ENCODE measurements at places on chromosomes 5 and 9. TPM values are rescaled to one million over a fixed set of nuclear protein-coding genes. Genes with fewer than 3 reads are reported as not detected.

DNA sequence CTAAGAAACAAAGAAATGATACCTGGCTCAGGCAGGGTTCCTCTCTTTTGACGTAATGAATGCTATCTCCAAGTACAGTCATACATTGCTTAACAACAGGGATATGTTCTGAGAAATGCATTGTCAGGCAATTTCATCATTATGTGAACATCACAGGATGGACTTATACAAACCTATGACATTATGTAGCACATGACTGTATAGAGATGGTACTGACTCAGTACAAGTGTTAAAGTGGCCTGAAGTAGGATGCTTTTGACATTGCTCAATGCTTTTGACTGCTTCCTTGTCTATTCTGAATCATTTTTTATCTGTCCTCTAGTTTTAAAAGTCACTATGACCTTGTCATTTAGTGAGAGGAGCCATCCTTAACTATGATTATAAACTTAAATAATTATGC lies 147.6 kb downstream of the NR2F1-AS1 start:
- peak; percentile 96 for DNase-seq
- H3K4me1 ChIP-seq, result no peaks in the 10 kb centered on the region
- peaks cover 5% of the 10 kb centered on the region for H3K36me3 ChIP-seq
- no peaks in the 10 kb centered on the region for H3K27me3 ChIP-seq

Gene IFNA13
- not detected for total RNA-seq

DNA sequence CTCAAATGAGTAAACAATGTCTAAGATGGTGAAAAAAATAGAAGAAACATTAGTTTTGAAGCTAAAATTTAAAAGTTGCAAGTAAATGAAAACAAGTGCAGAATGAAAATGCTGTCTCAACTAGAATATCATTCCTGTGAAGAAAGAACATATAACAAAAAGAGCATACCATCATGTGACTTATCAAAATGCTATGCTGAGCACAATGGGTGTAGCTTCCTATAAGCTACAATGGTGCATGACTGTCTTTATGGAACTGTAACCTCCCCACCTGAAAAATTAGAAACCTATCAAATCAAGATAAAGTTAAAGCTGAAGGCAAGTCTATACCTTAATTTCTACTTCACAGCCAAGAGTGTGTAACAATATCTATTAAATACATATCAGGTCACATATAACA lies 192.0 kb downstream of the AP3B1 start:
- H3K4me3 ChIP-seq, result no peak overlapping the region
- peaks cover 11% of the 10 kb centered on the region for H3K36me3 ChIP-seq
- peak; percentile 3 for DNase-seq
- no peaks in the 10 kb centered on the region for H3K4me1 ChIP-seq
- H3K27ac ChIP-seq, result no peak overlapping the region
- no peaks in the 10 kb centered on the region for H3K27me3 ChIP-seq

DNA sequence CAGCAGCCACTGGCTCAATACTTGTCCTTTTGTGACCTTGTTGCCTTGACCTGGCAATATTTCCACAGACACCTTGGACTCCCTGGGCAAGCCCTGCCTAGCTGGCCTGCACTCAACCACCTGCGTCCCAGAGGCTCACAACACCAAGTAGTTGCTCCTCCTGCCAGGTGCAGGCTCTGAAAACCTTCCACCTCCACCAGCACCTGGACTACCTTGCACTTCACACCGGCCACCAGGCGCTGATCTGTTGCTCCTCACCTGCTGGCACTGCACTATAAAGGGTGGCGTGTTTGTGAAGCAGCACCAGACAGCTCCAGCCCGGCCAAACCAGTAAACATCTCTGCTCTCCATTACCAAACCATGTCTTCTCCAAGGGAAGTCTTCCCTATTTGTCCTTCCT lies 997.7 kb downstream of the PTPRD start:
- no peaks in the 10 kb centered on the region for H3K36me3 ChIP-seq
- H3K4me3 ChIP-seq, result no peak overlapping the region
- no peaks in the 10 kb centered on the region for H3K27me3 ChIP-seq
- H3K4me1 ChIP-seq, result no peaks in the 10 kb centered on the region
- no peak overlapping the region for H3K27ac ChIP-seq
- no peak for DNase-seq

Gene SERF1A
- 2.2 TPM for total RNA-seq

Gene FCN1
- not detected for total RNA-seq

Gene PCDHA6
- not detected for total RNA-seq

- no peaks in the 10 kb centered on the region for H3K27me3 ChIP-seq
- H3K27ac ChIP-seq, result no peak overlapping the region
- DNase-seq, result peak; percentile 34
- H3K4me3 ChIP-seq, result no peak overlapping the region
- H3K36me3 ChIP-seq, result no peaks in the 10 kb centered on the region
Measured at GRCh38 chr5:39720136-39720535, 295.4 kb upstream of the DAB2 start.

DNA sequence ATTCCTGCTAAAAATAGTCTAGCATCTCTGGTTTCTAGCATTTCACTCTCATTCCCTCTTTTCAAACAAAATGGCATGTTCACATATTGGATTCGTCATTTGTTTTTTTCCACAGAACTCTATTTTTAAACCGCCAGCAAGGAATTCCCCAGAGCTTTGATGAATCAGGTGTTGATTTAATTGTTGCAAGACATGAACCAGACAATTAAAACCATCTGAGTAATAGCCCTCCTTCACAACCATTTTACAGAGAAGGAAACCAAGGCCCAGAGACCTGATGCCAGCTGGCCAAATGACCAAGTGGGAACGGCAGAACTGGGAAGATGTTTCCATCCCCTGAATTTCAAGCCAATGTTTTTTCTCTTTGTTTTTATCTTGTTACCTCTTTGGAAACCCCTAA lies 167.0 kb downstream of the CAAP1 start:
- no peaks in the 10 kb centered on the region for H3K4me1 ChIP-seq
- H3K4me3 ChIP-seq, result no peak overlapping the region
- H3K27me3 ChIP-seq, result no peaks in the 10 kb centered on the region
- no peak overlapping the region for H3K27ac ChIP-seq
- DNase-seq, result no peak
- H3K36me3 ChIP-seq, result no peaks in the 10 kb centered on the region

DNA sequence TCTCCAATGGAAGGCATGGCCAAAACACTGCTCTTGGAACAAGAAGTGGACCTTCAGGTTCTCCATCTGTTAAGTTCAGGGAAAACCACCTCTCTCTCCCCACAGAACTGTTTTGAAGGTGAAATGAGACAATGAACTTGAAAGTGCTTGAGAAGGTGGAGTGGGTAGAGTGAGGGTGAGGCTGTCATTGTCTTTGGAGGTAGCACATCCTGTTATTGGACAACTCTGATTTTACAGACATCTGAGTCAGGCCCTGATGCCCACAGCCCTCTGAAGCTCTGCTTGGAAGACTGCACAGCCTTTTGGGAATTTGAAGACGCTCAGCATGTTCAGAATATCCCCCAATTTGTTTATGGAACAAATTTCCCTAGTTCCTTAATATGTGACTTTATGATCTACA lies 27.6 kb upstream of the TEX48 start:
- peaks cover 43% of the 10 kb centered on the region for H3K27me3 ChIP-seq
- no peaks in the 10 kb centered on the region for H3K36me3 ChIP-seq
- H3K27ac ChIP-seq, result no peak overlapping the region
- DNase-seq, result no peak

Gene BTNL3
- not detected for total RNA-seq

GRCh38 chr5:23260621-23261020 lies 246.8 kb upstream of the PRDM9 start:
- no peaks in the 10 kb centered on the region for H3K27me3 ChIP-seq
- no peaks in the 10 kb centered on the region for H3K4me1 ChIP-seq
- H3K4me3 ChIP-seq, result no peak overlapping the region
- DNase-seq, result no peak
- no peak overlapping the region for H3K27ac ChIP-seq

Gene ARSI
- total RNA-seq, result 15.2 TPM

Gene PRLR
- 0.54 TPM for total RNA-seq

DNA sequence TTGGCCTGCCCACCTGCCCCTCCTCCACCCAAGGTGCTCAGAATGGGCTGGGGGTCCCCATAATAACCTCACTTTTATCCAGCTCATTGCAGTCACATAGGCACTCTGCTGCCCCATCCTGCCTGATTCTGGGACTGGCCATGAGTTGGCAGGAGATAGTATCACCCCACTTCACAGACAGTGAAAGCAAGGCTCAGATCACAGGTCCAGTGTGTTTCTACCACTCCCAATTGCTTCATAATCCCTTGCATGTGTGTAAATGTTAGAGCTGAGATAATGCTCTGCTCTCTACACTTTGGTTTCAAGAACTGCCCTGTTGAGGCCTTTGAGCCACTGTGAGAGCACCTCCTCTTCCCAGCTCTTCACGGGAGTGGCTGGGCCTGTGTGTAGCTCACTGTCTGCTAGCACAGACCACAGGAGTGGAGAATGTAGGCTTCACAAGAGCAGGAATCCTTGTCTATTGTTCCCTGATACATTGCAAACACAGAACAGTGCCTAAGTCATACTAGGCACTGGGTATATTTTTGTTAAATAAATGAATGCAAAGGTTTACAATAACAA lies 8.4 kb downstream of the PCYOX1L start:
- H3K27ac ChIP-seq, result no peak overlapping the region
- H3K27me3 ChIP-seq, result no peaks in the 10 kb centered on the region
- H3K36me3 ChIP-seq, result no peaks in the 10 kb centered on the region
- DNase-seq, result no peak
- no peak overlapping the region for H3K4me3 ChIP-seq
- H3K4me1 ChIP-seq, result 0 out of 2 replicates have a peak, but pooled peaks cover 2% of the 10 kb centered on the region

Gene XPA
- total RNA-seq, result 1.4 TPM

Gene APBA1
- 3.8 TPM for total RNA-seq

GRCh38 chr5:112880219-112880964 lies 19.3 kb downstream of the SRP19 start:
- no peaks in the 10 kb centered on the region for H3K27me3 ChIP-seq
- H3K4me1 ChIP-seq, result 0 out of 2 replicates have a peak, but pooled peaks cover 2% of the 10 kb centered on the region
- no peak overlapping the region for H3K4me3 ChIP-seq

Gene LCN9
- total RNA-seq, result not detected

DNA sequence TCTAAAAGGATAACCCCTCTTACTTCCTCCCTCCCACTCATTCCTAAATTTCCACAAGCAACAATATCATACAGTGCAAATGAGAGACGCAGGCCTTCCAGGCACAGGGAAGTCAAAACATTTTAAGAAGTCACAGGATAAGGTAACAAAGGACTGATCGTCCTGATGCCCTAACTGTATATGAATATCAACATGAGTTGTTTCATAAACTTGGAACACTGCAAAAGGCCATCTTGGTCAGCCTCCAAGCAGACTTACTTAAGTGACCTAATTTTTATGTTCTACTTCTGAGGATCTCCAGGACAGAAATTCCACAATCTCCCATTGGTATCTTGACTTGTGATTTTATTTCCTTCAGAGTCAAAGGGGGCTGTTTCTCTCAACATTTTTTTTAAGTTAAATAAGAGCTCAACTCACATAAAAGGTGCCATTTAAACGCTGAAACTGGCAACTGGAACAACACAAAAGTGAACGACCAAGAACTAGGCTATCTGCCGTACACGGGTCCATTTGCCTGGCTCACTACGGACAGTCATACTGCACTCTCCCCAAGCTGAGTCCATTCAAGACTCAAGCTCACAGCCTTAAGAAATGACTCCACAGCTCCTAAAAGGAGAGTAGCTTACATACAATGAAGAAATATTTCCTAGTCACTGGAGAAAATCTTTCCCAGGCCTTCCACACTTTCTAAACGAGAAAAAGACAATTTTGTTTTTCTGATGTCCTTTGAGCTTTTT lies 71.3 kb downstream of the LHFPL2 start:
- no peak for DNase-seq
- H3K36me3 ChIP-seq, result peaks cover 1% of the 10 kb centered on the region
- H3K4me1 ChIP-seq, result peaks cover 11% of the 10 kb centered on the region

GRCh38 chr9:17137566-17137965 lies 2.7 kb downstream of the CNTLN start:
- H3K4me3 ChIP-seq, result no peak overlapping the region
- H3K27ac ChIP-seq, result no peak overlapping the region
- peak; percentile 24 for DNase-seq
- peaks cover 4% of the 10 kb centered on the region for H3K36me3 ChIP-seq
- H3K27me3 ChIP-seq, result no peaks in the 10 kb centered on the region

DNA sequence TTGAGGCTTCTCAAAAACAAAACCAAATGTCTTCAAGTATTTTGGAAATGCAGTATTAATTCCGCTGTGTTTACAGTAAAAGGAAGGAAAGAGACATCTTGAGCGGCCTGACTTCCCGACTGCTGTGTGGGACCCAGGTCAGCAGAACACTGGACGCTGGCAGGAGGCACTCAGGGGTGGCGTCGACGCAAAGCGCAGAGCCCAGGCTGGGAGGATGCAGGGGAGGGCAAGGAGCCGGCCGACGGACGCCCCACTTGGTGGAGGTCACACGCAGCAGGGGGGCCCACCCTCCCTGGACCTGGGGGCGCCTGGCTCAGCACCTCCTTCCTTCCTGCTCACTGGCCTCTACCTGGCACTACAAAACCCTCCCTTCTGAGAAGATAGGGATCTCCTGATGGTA lies 19.7 kb downstream of the SLC12A7 start:
- H3K27me3 ChIP-seq, result no peaks in the 10 kb centered on the region
- DNase-seq, result no peak
- H3K27ac ChIP-seq, result no peak overlapping the region
- H3K36me3 ChIP-seq, result peaks cover 11% of the 10 kb centered on the region
- no peaks in the 10 kb centered on the region for H3K4me1 ChIP-seq

Gene PKD2L2
- total RNA-seq, result not detected

Gene PCDHGA3
- 1.7 TPM for total RNA-seq

DNA sequence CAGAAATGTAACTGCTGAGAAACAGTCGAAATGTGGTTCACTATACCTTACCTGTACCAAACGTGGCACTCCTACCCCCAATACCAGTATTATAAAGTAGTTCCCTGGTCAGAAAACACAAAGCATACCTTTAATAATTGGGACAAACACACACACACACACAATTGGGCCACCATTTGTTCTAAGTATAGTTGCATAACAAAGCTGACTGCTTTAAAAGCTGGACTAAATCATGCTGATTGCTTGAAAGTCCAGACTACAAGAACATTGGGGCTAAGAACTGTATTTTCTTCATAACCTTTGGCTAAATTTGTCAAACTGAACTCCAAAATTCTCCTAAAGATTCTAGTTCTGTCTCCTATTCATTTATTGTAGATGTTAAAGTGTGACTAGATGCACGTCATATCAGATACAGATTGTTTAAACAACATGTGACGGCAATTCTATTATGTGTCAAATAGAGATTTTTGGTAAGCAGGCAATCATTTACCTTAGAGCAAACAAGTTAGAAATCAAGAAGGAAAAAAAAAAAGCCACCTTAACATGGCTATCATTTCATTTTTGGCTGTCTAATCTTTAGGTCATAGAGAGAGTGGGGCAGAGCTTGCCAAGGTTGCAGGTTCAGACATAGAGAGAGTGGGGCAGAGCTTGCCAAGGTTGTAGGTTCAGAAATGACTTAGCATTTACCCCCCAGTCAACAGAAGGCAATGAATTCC lies 265.1 kb downstream of the ARL15 start:
- H3K4me1 ChIP-seq, result peaks cover 4% of the 10 kb centered on the region
- no peaks in the 10 kb centered on the region for H3K27me3 ChIP-seq
- H3K27ac ChIP-seq, result no peak overlapping the region
- H3K4me3 ChIP-seq, result no peak overlapping the region
- H3K36me3 ChIP-seq, result no peaks in the 10 kb centered on the region

Gene SYNPO
- 3.0 TPM for total RNA-seq

Gene PLCXD3
- total RNA-seq, result under 0.01 TPM

GRCh38 chr9:86034863-86035734 lies 64.3 kb downstream of the GOLM1 start:
- H3K27ac ChIP-seq, result no peak overlapping the region
- peak; percentile 40 for DNase-seq
- H3K4me3 ChIP-seq, result no peak overlapping the region
- H3K4me1 ChIP-seq, result 0 out of 2 replicates have a peak, but pooled peaks cover under 1% of the 10 kb centered on the region
- H3K36me3 ChIP-seq, result peaks cover 12% of the 10 kb centered on the region
- no peaks in the 10 kb centered on the region for H3K27me3 ChIP-seq

Gene LIX1
- not detected for total RNA-seq

Gene ARID3C
- not detected for total RNA-seq

Measured in IMR-90 (cell line).